ENCODE measurements at places on chromosomes 16 and 17.

DNA sequence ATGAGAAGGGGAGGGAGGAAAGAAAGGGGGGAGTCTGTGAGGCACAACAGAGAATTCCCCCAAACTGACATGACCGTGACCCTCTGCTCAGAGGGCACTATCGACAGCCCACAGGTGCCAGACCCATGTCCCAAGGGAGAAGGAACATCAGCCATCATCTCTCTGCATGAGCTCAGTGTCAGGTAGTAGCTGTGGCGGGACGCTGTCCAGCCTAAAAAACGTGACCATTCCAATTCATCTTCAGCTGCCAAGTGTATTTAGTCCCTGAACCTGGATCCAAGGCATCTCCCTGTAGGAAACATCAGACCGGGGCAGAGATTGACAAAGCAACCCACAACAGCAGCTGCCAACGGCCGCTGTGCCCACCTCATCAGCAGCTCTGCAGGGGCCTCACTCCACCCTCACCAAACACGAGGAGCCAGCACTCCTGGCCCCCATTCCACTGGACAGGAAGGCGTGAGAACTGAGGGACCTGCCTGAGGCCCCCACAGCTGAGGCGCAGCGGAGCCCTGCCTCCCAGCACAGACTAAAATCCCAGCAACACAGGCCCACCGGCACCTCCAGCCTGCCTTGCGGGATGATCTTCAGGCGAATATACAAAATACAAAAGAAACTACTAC is 8.6 kb downstream of the TAF1C start:
- DNase-seq = no peak

DNA sequence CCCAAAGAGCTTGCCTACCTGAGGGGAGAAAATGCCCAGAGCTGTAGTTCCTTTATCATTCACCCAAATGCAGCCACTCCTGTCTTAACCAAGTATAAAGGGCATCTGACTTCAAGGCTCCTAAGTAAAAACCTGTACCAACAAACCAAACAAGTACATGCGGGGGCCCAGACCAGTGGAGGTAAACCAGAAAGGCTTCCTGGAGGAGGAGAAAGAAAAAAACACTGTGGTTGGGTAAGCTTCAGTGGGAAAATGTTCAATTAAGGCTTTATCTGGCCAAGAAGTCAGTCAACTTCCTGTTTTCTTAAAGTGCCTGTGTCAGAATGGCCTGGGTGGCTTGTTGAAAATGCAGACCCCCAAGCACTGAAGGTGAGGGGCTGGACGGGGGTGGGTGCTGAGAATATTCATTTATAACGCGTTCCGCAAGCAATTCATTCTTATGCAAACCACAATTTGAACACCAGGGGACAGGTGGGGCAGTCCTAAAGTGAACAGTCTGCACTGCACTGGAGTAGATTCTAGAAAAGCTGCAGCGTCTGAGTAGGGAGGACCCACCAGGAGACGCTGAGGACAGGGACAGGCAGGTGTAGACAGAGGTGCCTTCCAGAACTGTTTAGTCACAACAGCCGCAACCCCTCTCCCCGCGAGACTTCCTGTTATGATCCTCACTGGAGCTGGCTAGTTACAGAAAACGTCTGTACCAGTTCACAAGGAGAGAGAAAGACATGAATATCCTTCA is 467.1 kb downstream of the SOX9 start:
- DNase-seq = peak; percentile 46

DNA sequence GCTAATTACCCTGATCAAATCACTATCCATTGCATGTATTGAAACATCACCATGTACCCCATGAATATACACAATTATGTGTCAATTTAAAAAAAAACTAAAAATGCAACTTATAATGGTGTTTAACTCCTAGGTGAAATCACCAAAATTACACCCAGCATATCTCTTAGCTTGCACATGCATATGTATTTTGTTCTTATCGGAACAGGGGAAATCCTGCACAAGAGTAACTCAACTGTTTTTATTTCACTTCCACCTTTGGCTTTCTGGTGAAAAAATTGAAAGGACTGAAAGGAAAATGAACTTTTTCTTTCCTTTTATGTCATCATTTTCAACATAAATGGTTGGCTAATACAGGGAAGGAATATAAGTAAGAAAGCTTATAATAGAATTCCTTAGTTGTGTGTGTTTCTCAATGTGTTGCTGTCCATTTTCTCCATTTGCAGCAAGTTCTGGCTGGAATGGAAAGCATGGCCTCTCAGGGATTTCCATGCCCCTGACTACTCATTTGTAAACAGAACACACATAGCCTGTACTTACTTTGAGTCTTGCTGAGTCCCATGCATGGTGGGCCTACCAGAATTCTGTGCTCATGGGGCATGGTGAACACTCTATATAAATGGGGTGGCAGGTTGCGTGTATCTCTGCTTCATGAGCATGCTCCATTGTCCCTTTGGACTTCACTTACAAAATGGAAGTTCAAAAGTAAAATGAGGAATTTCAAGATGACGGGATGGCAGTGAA is 462.0 kb downstream of the HS3ST3B1 start:
- DNase-seq = no peak

DNA sequence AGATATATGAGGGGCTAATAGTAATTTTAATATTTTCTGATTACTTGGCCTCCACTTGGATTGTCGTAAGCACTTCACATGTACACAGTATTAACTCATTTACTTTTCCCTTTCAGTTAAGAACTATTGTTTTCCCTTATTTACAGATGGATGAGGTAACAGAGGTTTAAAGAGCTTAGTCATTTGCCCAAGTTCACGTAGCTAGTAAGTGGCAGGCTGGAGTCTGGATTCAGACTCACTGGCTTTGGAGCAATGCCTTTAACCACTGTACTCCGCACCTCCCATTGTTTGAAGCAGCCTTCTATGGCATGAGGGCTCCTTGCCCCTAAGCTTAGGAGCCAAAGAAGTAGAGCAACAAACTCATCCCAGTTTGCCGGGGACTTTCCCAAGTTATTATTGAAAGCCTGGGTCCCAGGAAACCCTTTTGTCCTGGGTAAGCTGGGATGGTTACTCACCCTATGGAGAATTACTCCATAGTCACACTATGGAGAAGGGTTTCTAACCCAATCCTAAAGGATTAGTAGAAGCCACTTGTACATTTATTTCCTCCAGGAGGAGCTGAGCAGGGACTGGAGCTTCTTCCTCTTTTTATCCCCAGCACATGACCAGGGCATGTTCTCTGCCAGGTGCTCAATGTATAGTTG is 12.3 kb downstream of the FOXL1 start:
- DNase-seq = no peak

Data from activated CD4-positive, alpha-beta T cell treated with anti-CD3 and anti-CD28 coated beads, Interleukin-10, Interleukin-2, amounts not matched to agents 100 ng/mL and 50 ng/mL, durations not matched to agents 16 hours and 8 hours (primary cell).